Kidney epithelial cell (primary cell): ENCODE measurements at places on chromosomes 7 and 10.
A peak's percentile ranks its signal among the peaks of the same experiment; 100 is the strongest.

DNA sequence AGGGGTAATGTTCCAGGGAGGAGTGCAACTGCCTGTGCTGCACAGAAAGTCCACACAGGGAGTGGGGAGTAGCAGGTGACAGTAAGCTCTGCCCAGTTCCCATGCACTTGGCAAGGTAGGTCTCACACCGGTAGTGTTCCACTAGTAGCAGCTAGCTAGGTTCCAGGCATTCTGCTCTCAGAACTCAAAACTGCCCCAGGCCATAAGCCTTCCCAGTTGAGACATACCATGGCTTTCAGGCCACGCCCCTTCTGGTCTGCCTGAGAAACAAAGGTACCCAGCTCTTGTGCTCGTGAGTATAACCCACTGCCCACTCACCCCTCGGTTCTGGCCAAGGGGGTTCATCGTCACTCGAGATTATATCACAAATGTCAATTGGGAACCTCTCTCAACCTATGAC is 12.6 kb downstream of the CASP7 start:
- DNase-seq: no peak

DNA sequence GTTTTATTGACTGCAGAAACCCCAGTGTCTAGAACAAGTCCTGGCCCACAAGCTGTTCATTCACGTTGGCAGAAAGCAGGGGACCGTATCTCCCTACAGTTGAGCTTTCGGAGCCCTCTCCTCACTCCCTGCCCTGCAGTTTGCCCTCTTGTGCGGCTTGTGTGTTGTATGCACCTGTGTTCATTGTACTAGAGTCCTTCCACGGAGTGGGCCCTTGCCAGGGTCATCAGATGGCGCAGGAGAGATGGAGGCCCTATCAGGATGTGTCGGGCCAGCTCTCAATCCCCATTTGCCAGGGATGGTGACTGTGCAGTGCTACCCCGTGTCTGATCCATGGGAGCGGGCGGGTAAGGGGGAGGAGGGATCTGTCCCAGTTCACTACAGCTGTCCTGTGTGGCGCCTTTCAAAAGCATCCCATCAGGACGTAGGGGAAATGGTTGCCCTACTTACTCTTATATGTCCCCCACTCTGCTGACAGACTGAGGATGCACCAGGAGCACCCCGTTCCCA is 77.4 kb upstream of the PRR15 start:
- no peak for DNase-seq

- DNase-seq: no peak
Observed at GRCh38 chr10:49185213-49185612, 3.0 kb downstream of the TMEM273 start.

GRCh38 chr10:80468002-80468401 is 13.9 kb downstream of the TSPAN14 start:
- no peak for DNase-seq

- no peak for DNase-seq
Observed at GRCh38 chr7:158955932-158956804, 99.8 kb downstream of the DYNC2I1 start.

- no peak for DNase-seq
Observed at GRCh38 chr10:30510932-30511700, 77.1 kb downstream of the MAP3K8 start.

- no peak for DNase-seq
Observed at GRCh38 chr10:118867768-118868167, 113.0 kb upstream of the CACUL1 start.

GRCh38 chr7:101687791-101688182 is 58.7 kb upstream of the MYL10 start:
- no peak for DNase-seq

- no peak for DNase-seq
Observed at GRCh38 chr7:127896659-127897058, 134.6 kb downstream of the LRRC4 start.

- DNase-seq: peak; percentile 23
Observed at GRCh38 chr10:68208424-68209042, 23.4 kb downstream of the ATOH7 start.

GRCh38 chr10:8283166-8283905 is 228.8 kb downstream of the GATA3 start:
- no peak for DNase-seq

- no peak for DNase-seq
Observed at GRCh38 chr10:77801474-77802161, 124.9 kb downstream of the DLG5 start.

- peak; percentile 92 for DNase-seq
Observed at GRCh38 chr10:84179059-84179710, 5.6 kb downstream of the GPR15LG start.

DNA sequence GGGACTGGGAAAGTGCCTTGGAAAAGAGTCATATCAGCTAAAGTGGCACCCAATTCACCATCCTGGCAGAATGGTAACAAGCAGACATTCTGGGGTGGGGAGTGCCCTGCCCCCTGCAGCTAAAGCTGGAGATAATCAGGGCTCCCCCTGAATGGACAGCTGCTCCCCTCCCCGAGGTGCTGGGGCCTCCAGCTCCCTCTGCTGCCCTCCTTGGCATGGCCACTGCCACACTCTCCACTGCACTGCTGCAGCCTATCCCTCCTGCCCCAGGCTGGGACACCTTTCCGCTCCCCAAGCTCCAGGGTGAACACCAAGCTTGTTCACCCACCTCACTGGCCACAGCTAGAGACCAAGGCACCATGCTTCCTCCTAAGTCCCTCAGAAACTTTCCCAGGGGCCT is 9.8 kb upstream of the PARD3 start:
- no peak for DNase-seq

DNA sequence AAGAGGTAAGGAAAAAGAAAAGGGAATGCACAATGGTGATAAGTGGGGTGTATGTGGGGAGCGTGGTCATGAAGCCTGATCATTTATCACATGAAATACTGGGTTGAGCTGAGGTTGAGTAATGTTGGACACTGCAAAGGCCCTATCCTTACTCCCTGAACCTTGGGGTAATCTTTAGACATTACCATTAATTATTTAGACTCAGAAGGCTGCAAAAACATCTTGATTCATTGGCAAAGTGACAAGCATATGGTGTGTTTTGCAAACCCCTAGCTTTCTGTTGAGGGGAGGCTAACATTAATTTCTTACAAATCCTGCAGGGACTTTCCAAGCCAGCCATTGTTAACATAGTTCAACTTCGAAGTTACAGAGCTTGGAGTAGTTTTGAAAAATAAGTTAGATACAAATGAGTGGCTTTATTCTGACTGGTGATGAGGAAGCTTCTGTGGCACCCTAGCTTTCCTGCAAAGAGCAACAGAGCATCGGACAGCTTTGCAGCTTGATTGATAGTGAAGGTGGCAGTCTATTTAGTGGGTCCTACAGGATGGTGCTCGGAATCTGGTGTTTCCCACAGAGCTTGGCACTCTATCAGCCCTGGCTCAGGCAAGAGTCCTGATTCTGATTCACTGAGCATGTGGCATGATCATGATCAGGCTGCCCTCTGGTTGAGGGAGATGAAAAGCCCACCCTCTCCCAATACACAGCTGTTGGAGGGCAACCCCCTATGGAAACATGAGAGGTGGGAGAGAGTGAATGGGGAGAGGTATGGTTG is 153.7 kb upstream of the NPVF start:
- no peak for DNase-seq
